ENCODE measurements at places on chromosomes 2 and 18.

DNA sequence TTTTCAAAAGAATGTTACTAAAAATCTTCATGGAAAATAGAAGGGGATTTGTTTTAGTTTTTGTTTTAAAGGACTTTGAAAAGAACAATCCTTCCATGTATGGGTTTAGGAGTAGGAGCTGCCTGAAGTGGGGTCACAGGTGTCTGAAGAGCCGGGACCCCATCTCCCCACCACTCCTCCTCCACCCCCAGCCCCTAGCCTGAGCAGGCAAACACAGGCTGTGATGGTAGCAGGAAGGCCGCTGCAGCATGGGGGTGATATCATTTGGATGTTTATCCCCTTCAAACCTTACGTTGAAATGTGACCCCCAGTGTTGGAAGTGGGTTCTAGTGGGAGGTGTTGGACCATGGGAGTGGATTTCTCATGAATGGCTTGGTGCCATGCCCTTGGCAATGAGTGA is 93.0 kb downstream of the ZBTB7C start:
- no peak for DNase-seq

GRCh38 chr2:217366966-217367365 is 507.1 kb upstream of the TNP1 start:
- no peak for DNase-seq

DNA sequence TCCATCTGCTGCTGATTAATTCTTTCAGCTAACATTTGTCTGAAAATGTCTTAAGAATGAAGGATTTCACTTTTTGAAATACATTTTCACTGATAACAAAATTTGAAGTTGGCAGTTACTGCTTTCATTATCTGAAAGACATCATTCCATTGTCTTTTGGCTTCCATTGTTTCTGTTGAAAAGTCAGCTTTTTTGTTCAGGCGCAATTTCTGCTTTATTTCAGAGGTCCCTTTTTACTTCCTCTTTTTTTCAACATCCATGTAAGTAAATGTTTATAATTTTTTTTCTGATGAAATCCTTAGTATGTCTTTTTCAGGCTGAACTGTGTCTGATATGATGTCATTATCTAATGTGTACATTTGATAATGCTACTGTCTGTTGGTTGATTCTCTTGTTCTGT is 184.2 kb downstream of the RND3 start:
- peak; percentile 55 for DNase-seq

DNA sequence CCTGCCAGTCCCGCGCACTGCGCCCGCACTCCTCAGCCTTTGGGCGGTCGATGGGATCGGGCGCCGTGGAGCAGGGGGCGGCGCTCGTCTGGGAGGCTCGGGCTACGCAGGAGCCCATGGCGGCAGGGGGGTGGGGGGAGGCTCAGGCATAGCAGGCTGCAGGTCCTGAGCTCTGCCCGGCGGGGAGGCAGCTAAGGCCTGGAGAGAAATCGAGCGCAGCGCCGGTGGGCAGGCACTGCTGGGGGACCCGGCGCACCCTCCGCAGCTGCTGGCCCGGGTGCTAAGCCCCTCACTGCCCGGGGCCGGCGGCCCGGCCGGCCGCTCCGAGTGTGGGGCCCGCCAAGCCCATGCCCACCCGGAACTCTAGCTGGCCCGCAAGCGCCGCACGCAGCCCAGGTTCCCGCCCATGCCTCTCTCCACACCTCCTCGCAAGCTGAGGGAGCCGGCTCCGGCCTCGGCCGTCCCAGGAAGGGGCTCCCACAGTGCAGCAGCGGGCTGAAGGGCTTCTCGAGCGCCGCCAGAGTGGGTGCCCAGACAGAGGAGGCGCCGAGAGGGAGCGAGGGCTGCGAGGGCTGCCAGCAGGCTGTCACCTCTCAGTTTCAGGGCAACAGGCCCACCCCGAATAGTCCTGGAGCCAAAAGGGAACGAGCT is 74.1 kb downstream of the PSMG2 start:
- no peak for DNase-seq

GRCh38 chr2:49598231-49598630 is 443.9 kb upstream of the FSHR start:
- DNase-seq = no peak

Data from KBM-7 (cell line).